Ascending aorta (tissue), 2 donors: ENCODE measurements at places on chromosomes 12 and 14. TPM values are rescaled to one million over a fixed set of nuclear protein-coding genes. Genes with fewer than 3 reads are reported as not detected.
A peak's percentile ranks its signal among the peaks of the same experiment; 100 is the strongest.

DNA sequence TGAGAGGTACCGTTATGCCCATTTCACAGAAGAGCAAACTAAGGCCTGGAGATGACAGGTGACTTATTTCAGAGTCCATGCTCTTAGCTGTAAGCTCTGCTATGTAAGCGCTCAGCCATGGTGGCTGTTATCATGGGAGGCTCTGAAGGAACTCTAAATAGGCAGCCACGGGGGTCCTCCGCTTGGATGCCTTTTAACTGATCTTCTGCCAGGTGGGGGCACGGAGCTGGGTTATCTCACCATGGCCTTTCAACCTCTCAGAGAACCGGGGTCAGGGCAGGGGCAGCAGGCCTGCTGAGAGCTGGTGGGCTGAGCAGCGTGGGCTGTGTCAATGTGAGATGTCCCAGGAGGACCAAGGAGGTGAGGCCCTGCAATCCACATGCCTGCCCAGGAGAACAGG lies 49.7 kb upstream of the RBM19 start:
- DNase-seq = no peak

The CCDC177 gene
- total RNA-seq = not detected

GRCh38 chr12:77108707-77109106 lies 43.3 kb upstream of the E2F7 start:
- DNase-seq = no peak

The TAS2R19 gene
- total RNA-seq = not detected

- no peak for DNase-seq
These were observed 212.6 kb downstream of the PHETA1 start for GRCh38 chr12:111156304-111156703.

The NDRG2 gene
- total RNA-seq = 216 TPM

GRCh38 chr14:37194698-37195097 lies 3.0 kb upstream of the MIPOL1 start:
- no peak for DNase-seq

The LHX5 gene
- not detected for total RNA-seq

GRCh38 chr12:79023784-79024183 lies 159.2 kb downstream of the SYT1 start:
- DNase-seq = no peak

- no peak for DNase-seq
These were observed 107.5 kb upstream of the PARP11 start for GRCh38 chr12:3980504-3981272.

The KRT79 gene
- total RNA-seq = not detected

DNA sequence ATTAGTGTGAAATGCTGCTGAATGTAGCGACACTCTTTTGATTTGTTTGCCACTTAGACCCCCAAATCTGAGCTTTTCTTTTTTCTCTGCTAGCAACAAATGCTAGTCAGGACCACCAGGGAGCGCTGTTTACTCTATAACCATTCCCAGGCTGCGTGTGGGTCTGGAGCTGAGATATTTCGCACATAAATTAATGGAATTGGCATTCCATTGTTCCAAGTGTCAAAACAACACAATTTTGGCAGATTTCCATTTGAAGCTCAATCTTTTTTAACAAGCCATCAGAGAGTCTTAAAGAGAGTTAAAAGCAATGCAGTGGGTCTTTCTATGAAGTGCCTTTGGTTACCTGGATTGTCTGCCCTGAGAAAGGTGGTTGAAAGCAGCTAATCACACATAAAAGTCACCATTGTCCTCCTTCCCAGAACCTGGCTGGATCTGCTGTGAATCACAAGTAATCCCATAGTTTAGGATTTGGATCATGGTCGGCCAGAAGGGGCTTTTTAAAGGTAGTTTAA lies 7.4 kb upstream of the TMEM132C start:
- no peak for DNase-seq

GRCh38 chr12:66813137-66813892 lies 134.4 kb upstream of the GRIP1 start:
- DNase-seq = no peak

- DNase-seq = no peak
These were observed 80.1 kb upstream of the ALG10 start for GRCh38 chr12:33942172-33942571.

DNA sequence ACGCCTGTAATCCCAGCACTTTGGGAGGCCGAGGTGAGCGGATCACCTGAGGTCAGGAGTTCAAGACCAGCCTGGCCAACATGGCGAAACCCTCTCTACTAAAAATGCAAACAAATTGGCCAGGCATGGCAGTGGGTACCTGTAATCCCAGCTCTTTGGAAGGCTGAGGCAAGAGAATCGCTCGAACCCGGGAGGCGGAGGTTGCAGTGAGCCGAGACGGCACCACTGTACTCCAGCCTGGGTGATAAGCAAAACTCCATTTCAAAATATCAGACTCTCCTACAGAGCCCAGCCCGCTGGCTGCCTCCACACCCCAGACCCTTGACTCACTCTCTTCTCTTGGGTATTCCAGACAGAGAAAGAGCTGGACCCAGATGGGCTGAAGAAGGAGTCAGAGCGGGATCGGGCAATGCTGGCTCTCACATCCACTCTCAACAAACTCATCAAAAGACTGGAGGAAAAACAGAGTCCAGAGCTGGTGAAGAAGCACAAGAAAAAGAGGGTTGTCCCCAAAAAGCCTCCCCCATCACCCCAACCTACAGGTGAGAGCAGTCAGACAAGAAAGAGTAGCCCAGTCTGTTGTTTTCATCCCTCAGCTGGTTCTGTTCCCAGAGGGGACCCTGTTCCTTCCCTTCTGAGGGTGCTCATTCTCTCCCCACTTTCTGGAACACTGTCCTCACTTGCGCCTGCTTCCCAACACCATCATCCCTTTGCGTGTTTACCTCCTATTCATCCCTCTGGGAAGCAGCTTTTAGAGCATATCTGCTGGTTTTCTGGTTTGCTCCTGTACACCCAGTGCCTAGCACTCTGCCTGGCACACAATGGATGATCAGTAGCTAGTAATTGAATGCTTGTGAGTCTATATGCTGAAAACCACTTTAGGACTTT lies 19.7 kb downstream of the AGAP2 start:
- no peak for DNase-seq

The PAX9 gene
- total RNA-seq = not detected

DNA sequence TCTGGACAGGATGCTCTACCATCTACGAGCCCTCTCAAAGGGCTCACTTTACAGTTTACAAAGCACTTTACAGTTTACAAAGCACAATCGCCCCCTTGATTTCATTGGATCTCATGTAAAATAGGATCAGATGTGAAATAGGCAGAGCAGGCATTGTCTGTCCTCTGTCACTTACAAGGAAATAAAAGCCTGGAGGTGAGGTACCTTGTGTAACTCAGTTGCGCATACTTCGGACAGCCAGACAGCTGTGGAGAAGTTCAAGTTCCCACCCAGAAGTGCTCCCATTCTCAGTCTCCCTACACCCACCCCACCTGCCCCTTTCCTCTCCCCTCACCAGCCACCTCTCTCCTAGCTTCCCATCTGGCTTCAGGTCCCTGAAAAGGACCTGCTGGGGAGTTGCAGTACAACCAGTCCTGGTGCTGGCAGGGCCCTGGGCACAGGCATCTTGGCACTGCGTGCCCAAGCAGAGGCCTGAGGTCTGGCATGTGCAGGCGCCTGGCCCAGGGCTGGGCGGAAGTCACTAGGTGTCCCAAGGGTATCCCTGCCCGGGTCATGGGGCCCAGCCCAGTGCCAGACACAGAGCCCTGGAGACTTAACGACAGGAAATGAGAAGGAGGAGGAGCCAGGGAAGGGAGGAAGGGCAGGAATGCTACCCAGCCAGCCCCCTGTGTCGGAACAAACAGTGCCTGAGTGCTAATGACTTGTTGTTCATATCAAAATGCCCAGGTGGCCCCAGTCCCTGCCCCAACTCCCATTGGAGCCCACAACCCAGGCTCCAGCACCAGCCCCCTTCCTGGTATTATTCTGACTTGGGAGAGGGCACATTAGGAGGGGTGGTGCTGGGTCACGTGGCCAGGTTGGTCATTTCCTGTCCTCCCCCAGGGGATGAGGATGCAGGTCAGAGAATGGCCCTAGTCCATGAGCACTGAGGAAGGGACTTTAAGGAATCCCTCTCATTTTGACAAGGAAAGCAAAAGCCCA lies 5.4 kb downstream of the RAPGEF3 start:
- DNase-seq = peak; percentile 80

The FICD gene
- 30.8 TPM for total RNA-seq

The SERPINA3 gene
- 207 TPM for total RNA-seq

- DNase-seq = no peak
These were observed 17.7 kb upstream of the SLC38A2 start for GRCh38 chr12:46390304-46390703.

DNA sequence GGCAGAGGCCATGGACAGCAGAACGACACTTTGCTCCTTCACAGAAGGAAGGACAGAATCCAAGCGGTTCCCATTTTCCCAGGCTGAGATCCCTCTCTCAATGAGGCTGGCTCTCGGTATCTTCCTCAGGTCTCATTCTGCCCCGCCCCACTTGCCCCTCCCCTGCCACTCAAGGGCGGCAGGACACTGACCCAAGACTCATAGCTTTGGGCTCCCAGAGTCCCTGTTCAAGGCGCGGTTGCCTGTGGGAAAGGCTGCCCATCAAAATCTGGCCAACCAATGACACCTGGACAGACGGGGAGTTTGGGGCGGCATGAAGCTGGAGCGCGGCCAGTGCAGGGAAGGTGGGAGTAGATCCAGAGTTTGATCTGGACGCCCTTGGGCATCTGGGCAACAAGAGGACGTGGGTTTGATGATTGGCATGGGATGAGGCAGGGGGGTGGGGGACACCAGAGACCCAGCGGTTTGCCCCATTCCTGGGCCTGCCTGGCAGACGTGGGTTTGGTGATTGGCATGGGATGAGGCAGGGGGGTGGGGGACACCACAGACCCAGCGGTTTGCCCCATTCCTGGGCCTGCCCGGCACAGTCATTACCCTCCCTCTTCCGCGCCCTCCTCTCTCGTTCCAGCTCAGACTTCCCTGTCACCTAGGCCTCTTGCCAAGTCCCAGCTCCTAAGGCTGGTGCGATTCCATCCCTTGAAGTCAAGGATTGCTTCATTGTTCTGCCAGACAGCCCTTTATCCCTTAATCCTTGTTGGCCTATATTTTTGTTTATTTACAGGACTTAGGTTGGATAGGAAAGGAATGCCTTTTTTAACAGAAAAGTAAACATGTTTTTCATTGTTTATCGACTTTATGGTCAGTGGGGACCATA lies 92.1 kb downstream of the NINJ2 start:
- DNase-seq = no peak

DNA sequence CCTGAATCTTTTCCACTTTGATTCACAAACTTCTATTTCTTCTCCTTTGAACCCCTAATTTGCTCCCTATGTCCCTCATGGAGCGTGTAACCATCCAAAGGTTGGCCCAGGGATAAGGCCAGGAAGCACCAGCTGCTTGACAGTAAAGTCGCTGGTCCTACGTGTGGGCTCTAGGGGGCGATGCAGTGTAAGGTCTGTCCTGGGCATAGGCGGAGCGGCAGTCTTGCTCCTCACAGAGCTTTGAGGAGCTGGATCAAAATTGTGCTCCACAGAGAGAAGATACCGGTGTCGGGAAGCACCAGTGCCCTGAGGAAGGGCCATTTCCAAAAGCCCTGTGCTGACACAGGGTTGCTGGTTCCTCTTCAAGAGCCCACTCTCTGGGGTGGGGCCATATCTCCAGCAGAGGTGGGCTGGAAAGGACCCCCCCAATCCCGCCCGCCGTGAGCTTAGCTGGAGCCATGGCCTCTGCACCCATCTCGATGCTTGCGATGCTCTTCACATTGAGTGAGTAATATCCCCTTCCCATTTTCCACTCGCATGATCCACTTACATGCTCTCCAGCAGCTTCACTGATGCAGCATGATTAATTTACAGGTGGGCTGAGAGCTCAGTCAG lies 49.9 kb upstream of the OR4E1 start:
- no peak for DNase-seq

- no peak for DNase-seq
These were observed 41.3 kb downstream of the BAZ1A start for GRCh38 chr14:34833549-34834523.

DNA sequence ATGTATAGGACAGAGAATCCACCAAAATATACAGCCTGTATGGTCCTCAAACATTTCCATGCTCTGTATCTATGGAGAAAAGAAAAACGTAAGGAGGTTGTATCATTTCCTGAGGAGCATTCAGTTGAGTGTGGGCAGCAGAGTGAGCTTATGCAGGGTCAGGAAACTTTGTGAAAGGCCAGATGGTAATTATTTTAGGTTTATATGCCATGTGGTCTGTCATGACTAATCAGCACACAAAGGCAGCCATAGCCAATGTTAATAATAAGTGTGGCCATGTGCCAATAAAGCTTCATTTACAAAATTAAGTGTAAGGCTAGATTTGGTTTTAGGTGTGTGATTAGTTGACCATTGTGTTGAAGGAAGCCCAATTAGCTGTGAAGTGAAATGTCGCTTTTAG lies 33.2 kb upstream of the A2M start:
- DNase-seq = no peak

The TIMM9 gene
- 0.96 TPM for total RNA-seq

DNA sequence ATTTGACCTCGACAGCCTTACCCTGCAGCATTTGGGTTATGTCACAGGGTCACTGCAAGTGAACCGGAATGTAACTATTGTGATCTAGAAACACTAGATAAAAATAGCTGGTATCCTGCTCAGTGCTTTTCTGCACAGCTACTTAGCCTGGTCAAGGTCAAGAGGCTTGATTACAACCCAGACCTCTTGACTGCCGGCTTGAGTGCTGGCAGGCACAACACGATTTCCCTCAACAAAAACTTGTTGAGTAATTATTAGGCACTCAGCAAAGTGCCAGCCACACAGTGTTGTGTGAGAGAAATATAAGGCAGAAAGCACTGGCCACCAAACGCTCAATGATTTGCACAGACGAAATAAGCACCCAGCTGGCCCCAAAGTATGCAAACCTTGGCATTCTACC lies 156.7 kb downstream of the NUAK1 start:
- DNase-seq = no peak

DNA sequence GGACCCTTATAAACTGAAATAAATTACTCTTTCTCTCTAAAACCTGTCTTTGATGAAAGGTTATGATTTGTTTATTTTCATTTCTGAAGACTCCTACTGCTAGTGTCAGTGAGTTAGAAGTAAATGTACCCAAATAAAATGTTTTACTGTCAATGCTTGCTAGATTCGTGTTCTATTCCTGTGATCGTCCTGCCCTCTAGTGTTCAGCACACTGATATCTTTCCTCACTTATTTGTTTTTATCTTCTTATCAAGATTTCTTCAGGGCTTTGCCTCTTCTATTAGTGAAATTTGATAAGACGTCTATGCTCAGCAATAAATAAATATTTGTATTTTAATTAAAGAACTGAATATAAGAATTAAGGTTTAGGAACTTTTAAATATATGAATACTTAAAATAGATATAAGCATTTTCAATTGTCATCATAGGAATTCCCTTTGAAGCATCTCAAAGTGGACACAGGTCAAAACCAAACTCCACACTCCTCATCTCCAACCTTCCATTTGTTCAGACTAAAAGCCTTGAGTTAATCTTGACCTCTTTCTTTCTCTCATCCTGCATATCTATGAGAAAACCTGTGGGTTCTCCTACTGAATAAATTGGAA lies 75.8 kb downstream of the C12orf50 start:
- DNase-seq = no peak

- no peak for DNase-seq
These were observed 263.2 kb downstream of the ADAMTS20 start for GRCh38 chr12:43288671-43289425.

- no peak for DNase-seq
These were observed 210.3 kb downstream of the GLT1D1 start for GRCh38 chr12:129063600-129063999.

GRCh38 chr12:69383074-69383473 lies 23.5 kb downstream of the YEATS4 start:
- DNase-seq = no peak
